NAMALWA (cell line): ENCODE measurements at places on chromosomes 16 and 17.

- DNase-seq: no peak
These were observed 11.2 kb downstream of the PIK3R5 start for GRCh38 chr17:8954339-8954738.

DNA sequence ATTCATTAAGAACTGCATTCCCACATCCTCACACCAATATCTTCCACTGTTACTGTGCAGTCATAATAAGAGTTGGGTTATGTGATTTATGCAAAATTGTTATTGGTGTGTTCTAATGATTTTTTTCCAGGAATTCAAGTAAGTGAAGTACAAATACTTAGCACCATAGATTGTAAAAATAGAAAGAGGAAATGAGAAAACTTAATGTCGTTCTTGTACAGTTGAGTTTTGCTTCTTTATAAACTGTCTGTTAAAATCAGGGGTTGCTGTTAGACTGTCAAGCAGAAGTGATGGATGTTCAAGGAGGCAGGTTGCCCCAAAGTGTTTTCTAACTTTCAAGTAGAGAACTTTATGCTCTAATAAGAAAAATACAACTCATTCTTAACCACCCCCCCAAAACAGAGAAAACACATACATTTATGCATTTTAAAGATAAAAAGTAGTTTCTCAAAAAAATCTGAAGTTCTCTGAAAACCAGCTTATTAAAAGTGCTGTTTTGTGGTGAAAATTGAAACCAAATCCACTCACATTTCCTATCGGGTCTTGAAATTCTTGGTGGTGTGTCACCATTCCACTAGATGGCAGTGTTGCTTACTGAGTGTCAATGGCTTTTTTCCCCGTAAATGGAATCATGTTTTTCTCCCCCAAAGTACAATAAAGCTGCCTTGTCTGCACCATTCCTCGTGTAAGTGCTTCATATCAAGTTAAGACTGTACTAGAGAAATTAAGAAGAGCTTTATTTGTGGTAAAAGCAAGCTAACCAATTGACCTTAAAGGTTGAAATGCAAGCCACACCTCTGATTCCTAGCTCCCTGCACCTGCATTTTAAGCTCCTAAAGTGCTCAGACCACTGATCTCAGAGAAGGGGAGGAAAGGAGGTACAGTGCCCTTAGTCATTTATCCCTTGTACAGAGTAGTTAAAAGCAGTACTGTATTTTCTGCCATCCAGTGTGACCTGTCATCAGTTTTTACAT, 4.7 kb upstream of the IGSF6 start:
- DNase-seq: peak; percentile 80

- peak; percentile 61 for DNase-seq
These were observed at the start of gene RAI1 for GRCh38 chr17:17681187-17681743. TSS of gene RAI1 (plus strand) at chr17:17681458. CDS start at chr17:17792949, 111,491 bp downstream.

DNA sequence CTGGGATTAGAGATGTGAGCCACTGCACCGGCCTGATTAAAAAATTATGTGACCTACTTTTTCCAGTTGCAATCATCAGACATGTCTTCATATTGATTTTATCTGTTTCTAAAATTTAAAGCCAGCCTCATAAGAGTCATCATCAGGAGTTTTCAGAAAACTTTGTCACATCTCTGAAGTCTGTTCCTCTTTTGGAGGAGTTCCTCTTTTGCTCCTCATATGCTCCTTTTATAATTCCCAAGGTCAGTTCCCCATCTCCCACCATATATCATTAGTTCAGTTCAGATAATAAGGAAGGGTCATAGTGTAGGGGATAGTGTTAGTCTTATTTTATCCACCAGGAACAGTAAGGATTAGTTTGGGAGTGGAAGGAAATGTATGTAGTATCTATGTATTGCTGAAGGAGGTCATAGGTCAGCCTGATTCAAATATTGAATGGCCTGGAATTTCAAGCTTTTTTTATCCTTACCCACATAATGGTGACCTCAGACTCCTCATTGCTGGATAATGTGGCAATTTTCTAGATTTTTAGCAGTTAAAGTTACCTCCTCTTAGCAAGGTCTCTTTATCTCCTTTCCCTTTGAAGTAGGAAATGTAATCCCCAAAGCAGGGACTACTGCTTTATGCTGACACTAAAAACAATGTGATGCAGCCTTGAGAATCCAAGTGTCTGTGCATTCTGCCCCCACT, 13.8 kb upstream of the DUSP14 start:
- DNase-seq: no peak

DNA sequence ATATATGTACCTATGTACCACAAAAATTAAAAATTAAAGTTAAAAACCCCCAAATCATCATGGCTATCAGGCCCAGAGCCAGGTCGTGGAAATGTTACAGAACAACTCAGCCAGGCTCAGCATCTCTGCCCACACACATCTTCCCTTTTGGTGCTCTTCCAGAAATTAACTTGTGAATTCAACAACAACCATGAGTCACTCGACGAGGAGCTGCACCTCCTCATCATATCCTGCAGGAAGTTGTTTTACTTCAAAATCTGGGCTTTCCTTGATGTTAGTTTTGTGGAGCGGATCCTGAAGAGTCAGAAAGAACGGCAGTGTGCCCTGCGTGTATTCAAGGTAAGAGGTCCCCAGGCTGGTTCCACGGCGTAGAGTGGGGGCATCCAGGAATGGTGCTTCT, 10.6 kb downstream of the FBXO39 start:
- DNase-seq: no peak

DNA sequence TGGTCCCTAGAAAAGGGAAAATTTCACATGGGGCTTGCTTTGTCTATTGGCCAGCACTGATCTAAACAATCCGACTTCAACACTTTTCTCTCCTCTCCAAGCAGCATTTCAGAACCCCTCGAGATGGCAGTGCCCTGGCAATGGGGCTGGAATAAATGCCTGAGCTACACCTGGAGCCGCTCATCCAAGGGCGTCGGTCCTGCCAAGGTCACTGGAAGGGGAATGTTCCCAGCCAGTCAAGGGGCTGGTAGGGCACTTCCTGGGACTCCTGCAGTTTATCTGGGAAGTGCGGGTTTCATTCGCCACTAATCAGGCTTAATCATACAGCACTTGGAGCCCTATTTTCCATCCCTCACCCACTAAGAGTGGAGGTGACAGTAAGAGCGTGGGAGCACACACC, 17.1 kb downstream of the MEAK7 start:
- no peak for DNase-seq

DNA sequence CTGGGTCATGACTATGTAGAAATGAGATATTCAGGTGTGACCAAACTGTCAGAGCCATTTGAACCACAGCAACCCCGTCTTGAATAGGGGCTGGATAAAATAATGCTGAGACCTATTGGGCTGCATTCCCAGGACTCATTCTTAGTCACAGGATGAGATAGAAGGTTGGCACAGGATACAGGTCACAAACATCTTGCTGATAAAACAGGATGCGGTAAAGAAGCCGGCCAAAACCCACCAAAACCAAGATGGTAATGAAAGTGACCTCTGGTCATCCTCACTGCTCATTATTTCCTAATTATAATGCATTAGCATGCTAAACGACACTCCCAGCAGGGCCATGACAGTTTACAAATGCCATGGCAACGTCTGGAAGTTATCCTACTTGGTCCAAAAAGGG, 545.5 kb downstream of the TMEM114 start:
- DNase-seq: no peak

DNA sequence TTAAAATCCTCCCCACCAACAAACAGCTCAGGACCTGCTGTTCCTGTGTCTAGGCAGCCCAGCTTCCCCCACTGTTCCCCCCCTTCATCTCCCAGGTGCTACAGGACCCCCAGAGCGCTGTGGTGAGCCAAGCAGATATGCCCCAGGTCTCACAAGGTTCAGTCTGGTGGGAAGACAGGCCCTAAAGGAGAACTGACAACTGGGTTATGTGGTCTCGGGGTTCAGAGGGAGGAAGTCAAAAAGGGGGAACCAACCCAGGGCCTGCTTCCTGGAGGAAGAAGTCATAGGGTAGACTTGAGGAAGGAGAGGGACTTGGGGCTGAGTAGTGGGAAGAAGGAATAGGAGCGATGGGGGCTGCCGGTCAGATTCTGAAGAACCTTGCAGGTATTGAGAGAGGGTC, 2.6 kb downstream of the RIPOR1 start:
- peak; percentile 74 for DNase-seq

DNA sequence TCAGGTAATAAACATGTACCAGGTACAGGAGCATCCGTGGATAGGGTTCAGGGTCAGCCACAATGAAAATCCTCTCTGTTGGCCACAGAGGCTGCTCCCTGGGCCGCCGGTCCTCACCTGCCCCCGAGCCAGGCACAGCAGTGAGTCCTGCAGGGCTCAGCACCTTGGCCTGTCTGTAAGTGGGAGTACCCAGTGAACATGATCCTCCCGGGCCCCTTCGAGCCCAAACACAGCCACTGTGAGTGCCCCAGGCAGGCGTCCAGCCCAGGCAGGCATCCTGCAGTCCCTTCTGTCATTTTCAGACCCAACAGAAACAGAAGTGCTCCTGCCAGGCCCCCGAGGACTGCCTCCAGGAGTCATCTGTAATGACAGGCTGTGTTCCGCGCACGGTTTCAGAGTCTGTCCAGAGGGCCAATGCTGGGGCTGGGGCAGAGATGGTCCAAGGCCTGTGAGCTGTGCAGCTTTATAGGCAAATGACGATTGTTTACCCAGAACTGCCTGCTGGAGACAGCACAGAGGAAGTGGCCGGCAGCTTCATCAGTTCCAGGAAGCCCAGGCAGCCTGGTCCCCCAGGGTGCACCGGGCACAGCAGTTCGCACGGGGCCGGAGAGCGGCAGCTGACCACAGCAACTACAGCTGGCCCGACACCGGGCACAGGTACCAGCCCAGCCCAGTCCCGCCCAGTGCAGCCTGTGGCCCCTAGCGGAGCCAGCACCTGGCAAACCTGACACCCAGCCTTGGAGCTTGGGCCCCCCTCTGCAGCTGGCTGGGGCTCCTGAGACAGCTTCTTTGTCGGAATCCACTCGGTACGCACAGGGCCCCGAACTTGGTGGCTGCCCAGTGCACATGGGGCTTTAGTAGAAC, 13.2 kb downstream of the SLC7A5 start:
- no peak for DNase-seq

DNA sequence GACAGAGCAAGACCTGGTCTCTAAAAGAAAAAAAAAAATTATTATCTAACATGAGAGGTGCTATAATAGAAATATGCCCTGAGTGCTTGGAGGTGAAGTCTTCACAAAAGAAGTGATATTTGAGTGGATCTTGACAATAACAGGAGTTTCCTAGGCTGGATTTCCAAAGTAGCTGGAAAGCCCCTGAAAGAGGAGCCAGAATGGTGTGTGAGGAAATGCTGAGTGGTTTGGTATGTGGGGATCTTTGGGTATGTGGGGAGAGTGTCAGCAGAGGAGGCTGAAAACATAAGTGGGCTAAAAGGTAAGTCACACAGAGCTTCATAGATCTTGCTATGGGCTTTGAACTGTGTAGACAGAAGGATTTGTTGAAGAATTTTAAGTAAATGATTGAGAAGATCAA, 100.1 kb downstream of the YPEL2 start:
- no peak for DNase-seq

DNA sequence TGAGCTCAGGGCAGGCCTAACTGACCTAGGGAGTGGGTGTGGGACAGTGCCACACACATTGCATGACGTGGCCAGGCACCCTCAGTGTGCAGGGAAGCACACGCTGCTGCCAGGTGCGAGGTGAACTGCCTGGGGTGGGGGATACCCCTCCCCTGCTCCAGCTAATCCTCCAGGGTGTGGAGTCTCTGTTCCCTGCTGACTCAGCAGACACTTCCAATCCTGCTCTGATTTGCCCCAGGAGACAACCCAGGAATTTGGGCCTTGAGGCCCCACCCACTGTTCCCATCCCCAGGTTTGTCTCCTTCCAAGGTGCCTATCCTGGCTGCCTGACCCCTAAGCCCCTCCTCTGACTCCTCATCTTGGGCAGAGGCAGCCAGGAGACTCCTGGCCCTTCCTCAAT, 10.7 kb downstream of the DLX3 start:
- no peak for DNase-seq

DNA sequence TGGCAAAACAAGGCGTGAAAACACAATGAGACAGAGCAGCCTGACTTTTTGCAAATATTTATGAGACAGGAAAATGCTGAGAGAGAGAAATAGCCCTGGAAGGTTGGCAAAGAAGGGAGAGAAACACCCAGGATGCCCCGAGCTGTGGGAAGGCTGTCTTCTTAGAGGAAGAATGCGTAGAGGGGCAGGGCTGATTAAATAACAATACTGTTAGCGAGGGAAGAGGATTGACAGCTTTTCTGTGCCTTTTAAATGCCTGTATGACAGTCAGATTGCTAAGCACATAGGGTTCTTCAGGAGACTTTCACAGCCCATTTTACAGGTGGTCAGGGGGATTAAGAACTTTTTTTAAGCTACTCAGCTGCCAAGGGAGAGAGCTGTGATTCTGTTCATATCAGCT, 219.2 kb downstream of the SHISA9 start:
- no peak for DNase-seq

DNA sequence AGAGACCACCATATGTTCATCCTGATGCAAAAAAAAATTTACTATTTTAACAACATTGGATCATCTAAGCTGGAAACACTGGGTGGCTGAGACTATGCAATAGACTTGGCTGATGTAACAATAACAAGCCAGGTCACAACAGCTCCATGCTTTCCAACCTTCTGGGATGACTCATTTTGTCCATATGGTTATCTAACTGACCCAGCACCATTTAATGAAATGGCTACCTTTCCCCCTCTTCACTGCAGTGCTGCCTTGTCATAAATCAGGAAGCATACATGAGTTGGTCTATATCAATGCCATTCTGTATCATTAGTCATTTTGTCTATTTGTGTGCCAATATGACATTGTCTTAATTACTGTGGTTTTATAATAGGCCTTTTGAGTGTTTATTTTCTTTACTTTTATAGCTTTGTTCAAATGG, 217.6 kb upstream of the KCNJ16 start:
- DNase-seq: no peak

GRCh38 chr17:59074494-59074893, 32.2 kb downstream of the TRIM37 start:
- DNase-seq: no peak

GRCh38 chr17:36107660-36108059, 4.0 kb downstream of the CCL4 start:
- no peak for DNase-seq

GRCh38 chr16:11183951-11184350, 72.1 kb downstream of the SOCS1 start:
- no peak for DNase-seq

GRCh38 chr16:66569131-66569530, 2.9 kb downstream of the CMTM1 start:
- no peak for DNase-seq

DNA sequence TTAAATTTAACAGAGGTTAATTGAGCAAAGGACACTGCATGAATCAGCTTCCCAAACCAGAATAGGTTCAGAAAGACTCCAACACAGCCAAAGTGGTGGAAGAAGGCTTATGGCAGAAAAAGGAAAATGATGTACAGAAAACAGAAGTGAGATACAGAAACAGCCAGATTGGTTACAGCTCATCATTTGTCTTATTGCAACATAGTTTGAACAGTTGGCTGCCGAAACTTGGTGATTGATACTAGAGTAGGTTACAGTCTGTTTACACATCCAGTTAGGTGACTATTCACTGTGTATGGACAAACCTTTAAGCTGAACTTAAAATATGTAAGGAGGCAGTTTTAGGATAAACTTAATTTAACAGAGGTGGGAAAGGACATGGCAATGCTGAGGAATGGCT, 18.3 kb downstream of the TMEM100 start:
- DNase-seq: no peak
